NCI-H2107 (cell line): ENCODE measurements at places on chromosomes 3 and 15.

DNA sequence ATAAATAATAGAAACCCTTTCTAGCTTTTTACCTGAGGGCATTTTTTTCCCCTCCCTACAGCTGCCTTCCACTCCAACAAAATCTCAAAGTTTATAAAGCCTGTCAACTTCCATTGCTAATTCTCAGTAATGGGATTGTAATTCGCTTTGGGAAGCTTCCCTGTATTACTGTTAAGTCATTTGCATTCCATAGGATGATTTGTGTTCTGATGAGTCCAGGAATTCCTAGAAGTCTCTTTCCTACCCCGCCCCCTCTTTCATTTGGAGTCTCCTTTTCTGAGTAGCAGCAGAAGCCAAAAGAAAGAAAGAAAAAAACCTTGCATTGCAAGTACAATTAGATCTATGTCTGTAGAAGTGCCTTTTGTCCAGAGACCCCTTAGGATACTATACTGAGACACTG, 1033.3 kb downstream of the IGSF11 start:
- no peak for DNase-seq

GRCh38 chr3:138139691-138140090, 7.5 kb upstream of the A4GNT start:
- no peak for DNase-seq

- no peak for DNase-seq
Measured at GRCh38 chr3:66350601-66351000, 129.8 kb downstream of the SLC25A26 start.

DNA sequence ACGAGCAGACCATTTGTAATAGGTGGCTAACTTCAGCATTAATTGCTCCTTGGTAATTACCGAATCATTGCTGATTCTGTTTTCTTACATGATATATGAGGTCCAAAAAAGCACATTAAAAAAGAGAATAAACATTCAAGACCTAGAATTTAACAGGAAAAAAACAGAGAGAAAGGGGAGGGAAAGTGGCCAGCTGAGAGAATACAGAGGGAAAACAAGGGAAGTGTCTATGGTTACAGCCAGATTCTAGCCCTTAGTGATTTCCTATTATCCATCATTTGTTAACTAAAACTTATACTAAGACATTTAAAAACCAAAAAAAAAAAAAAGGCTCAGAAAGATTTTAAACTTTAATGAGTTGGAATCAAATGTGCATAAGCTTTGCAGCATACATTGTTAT, 168.7 kb downstream of the LRTM1 start:
- DNase-seq, result no peak

- no peak for DNase-seq
Measured at GRCh38 chr3:161153480-161153879, 48.3 kb upstream of the B3GALNT1 start.

- no peak for DNase-seq
Measured at GRCh38 chr3:186583831-186584230, 13.3 kb downstream of the DNAJB11 start.

DNA sequence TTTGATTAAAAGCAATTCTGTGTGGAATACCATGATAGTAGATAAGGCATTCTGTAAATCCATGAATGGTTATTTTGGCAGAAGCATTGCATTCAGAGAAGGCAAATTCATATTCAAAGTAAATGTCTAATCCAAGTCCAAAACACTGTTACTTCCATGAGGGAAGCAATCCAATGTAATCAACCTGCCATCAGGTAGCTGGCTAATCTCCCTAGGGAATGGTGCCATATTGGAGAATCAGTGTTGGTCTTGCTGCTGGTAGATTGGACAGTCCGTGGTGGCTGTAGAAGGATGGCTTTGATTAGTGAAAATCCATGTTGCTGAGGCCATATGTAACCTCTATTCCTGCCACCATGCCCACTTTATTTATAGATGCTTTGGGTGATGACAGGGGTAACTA, 72.1 kb upstream of the TNIK start:
- DNase-seq, result no peak

GRCh38 chr3:32686713-32687112, 1.7 kb downstream of the CNOT10 start:
- no peak for DNase-seq

GRCh38 chr15:90432253-90432652, 44.2 kb downstream of the IQGAP1 start:
- no peak for DNase-seq

GRCh38 chr3:136250903-136251460, 842 bp downstream of the PCCB start:
- peak; percentile 34 for DNase-seq

GRCh38 chr3:69324362-69325025, 61.4 kb downstream of the FRMD4B start:
- DNase-seq, result no peak
